T1000 (cell line): ENCODE measurements at places on chromosomes 4 and X.

DNA sequence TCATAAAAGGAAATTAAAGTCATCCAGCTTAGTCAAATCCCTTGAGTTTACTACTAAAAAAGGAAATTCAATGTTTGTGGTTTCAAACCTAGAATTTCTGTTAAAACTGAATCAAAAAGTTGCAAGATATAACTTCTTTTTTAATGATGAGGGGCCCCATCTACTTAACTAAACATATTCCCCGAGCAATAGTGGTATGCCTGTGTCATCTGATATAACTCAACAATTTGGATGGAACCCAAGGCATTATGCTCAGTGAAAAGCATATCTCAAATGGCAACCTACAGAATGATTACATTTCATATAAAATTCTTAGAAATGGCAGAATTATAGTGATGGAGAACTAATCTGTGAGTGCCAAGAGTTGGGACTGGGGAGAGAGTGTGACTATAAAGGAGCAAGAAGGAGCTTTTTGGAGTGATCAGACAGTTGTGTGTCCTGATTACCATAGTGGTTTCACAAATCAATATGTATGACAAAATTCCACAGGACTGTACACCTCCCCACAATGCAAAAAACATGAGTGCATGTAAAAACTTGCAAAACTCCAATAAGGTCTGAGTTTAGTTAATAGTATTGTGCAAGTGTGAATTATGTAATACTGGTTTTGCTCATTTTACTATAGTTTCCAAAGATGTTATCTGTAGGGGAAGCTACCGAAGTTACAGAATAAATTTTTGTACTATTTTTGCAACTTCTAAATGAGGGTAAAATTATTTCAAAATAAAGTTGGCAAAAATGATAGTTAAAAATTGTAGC, 323.2 kb downstream of the ARHGAP24 start:
- no peak for DNase-seq

- DNase-seq: no peak
Measured at GRCh38 chrX:7045238-7045955, 102.1 kb upstream of the STS start.

GRCh38 chr4:2948895-2949781, 14.1 kb downstream of the NOP14 start:
- DNase-seq: no peak

- no peak for DNase-seq
Measured at GRCh38 chrX:120090208-120090607, 12.7 kb upstream of the RHOXF2B start.

GRCh38 chrX:69177511-69178162, 12.4 kb upstream of the PJA1 start:
- DNase-seq: no peak

GRCh38 chr4:7103607-7104365, 35.9 kb upstream of the GRPEL1 start:
- DNase-seq: no peak

GRCh38 chr4:182478475-182478874, 235.3 kb downstream of the TENM3 start:
- DNase-seq: no peak

DNA sequence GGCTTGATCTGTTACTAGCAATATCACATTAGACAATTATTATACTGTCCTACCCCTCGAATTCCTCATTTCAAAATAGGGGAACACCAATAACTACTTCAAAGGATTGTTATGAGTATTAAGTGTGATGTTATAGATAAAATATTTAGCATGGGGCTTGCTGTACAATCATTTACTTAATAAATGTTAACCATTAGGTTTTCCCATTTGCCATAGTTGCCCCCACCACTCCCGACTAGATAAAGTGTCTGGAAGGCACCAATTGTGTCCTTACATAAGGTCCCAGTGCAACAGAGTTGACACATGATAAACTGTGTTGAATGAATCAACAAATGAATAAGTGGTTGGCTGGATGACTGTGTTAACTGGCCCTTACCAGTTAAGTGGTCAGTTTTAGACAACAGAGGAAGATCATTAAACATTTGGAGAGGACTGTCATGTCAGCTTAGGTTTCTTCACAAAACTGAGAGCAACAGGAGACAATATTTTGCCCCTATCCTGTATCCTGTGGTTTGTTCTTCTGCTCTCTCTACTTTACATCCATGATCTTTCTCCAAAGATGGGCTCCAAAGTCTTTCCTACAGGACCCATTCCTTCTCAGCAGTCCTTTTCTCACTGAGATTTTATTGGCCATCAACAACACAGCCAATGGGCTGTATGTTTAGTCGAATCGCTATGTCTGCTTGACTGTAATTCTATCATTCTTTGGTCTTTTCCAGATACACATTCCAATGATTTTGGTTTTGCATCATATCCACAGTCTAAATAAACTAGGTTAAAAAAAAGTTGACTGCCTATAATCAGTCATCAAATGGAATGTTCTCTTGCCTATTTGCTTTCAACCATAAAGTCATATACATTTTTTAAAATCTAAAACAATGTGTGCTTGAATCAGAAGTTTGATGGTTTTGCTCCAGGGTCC, 74.4 kb downstream of the RNF150 start:
- DNase-seq: no peak

DNA sequence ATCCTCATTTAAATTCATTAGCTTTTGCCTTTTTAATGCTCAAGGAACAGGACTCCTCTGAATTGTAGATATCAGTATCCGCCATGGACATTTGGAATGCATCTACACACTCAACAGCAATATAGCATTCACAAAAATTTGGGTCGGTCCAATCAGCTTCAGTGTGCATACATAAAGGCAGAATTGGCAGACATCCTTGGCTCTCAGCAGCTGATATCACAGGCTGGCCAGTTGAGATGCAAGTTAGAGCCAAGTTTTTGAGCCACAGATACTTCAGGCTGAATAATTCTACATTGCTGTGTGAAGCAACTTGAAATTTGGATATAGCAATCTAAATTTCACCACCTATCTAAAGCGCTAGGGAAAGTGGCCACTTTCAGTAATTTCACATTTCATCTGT, 821.1 kb downstream of the PCDH19 start:
- no peak for DNase-seq

DNA sequence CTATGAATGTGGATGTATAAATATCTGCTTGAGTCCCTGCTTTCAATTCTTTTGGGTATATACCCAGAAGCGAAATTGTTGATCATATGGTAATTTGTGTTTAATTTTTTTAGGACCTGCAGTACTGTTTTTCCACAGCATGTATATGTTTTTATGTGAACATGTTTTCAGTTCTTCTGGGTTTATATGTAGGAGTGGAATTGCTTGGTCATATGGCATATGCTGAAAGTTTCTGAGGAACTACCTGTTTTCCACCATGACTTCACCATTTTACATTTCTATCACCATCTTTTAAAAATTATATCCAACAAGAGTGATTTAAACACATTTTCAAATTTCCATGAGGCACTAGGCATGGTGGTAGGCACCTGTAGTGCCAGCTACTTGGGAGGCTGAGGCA, 8.2 kb downstream of the PPAT start:
- DNase-seq: no peak

- DNase-seq: no peak
Measured at GRCh38 chr4:143352720-143353119, 16.0 kb downstream of the GAB1 start.

DNA sequence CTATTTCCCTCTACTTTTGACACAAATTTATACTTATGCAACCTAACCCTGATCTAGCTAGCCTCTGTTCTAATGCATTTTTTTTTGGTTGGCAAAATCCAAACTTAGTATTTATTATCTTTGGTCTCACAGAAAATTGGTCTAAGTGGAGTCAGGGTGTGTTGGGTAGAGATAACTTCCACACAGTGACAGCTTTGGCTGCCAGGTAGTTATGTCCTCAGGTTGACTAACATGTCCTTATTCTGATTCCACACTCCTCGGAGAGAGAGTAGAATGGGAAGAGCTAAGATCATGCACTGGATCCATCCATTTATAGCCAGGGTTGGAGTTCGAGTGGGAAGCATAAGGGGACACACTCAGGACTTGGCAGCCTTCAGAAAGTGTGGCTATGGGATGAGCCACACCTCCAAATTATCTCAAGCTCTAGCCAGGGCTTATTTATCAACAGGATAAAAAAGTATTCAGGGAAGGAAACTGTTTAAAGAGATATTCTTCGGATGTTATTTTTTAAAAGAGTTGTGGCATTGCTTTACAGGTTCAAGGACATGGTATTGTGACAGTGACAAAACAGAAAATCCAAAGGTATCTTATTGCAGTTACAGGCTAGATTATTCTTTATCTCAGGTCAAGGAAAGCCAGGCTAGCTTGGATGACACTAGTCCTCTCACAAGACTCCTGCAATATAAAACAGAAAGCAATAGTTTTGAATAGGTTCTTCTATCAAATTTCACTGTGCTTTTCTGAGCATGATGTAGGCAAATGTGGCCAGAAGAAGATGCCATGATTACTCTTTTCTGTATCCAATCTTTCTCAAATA, 51.5 kb downstream of the NPY1R start:
- DNase-seq: no peak

DNA sequence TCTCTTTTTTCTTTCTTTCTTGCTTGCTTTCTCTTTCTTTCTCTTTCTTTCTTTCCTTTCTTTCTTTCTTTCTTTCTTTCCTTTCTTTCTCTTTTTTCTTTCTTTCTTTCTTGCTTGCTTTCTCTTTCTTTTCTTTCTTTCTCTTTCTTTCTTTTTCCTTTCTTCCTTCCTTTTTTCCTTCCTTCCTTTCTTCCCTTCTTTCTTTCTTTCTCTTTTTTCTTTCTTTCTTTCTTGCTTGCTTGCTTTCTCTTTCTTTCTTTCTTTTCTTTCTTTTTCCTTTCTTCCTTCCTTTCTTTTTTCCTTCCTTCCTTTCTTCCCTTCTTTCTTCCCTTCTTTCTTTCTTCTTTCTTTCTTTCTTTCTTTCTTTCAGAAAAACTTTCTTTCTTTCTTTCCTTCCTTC, 108.1 kb upstream of the SHOX start:
- no peak for DNase-seq

DNA sequence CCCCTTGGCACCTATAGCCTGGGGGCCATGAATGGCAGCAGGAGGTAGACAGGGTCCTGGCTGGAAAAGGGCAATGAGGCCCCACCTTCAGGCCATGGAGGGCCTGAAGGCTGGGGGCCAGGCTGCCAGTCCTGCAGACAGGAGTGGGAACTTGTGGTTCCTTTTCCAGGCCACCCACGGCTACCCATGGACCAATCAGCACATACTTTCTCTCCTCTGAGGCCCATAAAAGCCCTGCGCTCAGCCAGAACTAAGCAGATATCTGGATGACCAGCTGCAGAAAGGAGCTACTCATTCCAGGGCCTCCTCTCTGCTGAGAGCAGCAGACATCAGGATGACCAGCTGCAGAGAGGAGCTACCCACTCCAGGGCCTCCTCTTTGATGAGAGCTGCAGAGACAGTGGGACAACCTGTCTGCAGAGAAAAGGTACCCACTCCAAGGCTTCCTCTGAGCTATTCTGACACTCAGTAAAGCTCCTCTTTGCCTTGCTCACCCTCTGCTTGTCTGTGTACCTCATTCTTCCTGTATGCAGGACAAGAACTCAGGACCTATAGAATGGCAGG, 67.2 kb downstream of the NAA11 start:
- DNase-seq: no peak

GRCh38 chr4:159480826-159481225, 377.9 kb downstream of the RAPGEF2 start:
- no peak for DNase-seq

- DNase-seq: peak; percentile 22
Measured at GRCh38 chr4:44186096-44186849, 262.3 kb downstream of the KCTD8 start.

- no peak for DNase-seq
Measured at GRCh38 chr4:92231511-92231910, 72.3 kb upstream of the GRID2 start.

- DNase-seq: no peak
Measured at GRCh38 chr4:107006218-107006617, 29.9 kb downstream of the DKK2 start.

- no peak for DNase-seq
Measured at GRCh38 chr4:138889216-138889615, 126.4 kb upstream of the NOCT start.

DNA sequence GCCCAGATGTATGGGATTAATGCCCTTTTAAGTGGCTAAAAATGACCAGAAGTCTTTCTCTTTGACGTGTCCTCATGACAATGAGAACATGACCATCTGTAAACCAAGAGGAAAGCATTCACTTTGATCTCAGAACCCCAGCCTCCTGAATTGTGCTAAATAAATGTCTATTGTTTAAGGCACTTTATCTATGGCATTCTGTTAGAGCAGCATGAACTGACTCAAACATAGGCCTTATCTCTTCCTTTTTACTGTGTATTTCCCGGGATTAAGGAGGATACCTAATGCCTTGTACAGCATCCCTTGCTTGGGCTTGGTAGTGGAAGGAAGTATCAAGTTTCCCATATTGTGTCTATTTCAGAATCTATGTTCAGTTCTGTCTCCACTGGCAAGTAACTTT, 47.2 kb upstream of the HS3ST1 start:
- DNase-seq: no peak

DNA sequence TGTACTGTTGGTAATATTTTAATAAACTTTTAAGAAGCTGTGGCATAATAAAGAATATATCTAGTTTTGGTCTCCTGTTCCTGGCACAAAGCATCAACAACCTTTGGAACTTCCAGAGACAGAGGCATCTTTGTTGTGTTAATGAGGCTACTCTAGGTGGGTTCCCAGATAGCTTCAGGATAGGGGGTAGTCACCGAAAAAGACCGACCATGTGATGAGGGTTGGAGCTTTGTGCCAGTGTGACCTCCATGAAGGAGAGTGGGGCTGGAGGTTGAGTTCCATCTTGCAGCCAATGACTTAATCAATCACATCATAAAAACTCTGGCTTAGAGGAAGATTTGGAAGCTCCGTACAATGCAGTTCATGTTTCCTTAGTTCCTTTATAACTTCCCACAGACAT, 9.9 kb downstream of the PPAT start:
- DNase-seq: no peak

GRCh38 chrX:107747596-107748161, 27.9 kb downstream of the TSC22D3 start:
- DNase-seq: no peak

DNA sequence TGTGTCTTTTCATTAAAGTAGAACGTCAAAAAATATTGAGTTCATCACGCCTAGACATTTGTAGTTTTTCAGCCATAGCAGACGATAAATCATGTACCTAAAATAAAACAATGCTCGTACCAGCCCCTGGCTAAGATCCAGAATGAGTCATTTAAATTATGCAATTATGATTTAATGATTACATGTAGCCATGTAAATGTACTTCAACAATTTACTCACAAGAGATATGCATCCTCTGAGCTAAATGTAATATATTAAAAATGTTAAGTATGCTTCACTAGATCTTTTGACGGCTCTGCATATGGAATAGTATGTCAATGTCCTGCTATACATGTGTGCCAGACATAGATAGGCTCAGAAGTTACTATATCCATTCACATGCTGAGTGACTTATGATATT, 1077.8 kb downstream of the ARAP2 start:
- no peak for DNase-seq

- no peak for DNase-seq
Measured at GRCh38 chr4:75042601-75043208, 109.8 kb downstream of the PARM1 start.
